SK-N-MC (cell line): ENCODE measurements at places on chromosomes 7 and 10.

DNA sequence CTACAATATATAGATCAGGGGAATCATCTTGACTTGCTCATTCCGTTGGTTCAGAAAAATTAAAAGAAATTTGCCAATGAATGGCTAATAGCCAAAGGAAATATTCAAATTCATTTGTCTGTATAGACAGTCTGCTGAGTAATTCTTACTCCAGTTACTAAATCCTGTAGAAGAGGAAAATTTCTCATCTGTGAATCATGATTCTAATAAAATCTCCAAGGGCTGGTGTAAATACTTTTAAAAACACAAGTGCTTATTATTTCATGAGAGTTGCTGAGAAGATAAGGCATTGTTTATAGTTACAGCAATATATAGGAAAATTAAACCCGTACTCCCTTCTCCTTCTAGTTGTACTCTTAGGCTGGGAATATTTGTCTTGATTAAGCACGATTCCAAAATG, 53.0 kb downstream of the WNT2 start:
- DNase-seq, result no peak

- no peak for DNase-seq
Observed at GRCh38 chr7:85061456-85061855, 125.4 kb downstream of the SEMA3D start.

GRCh38 chr7:11120675-11121220, 147.1 kb downstream of the PHF14 start:
- DNase-seq, result no peak

DNA sequence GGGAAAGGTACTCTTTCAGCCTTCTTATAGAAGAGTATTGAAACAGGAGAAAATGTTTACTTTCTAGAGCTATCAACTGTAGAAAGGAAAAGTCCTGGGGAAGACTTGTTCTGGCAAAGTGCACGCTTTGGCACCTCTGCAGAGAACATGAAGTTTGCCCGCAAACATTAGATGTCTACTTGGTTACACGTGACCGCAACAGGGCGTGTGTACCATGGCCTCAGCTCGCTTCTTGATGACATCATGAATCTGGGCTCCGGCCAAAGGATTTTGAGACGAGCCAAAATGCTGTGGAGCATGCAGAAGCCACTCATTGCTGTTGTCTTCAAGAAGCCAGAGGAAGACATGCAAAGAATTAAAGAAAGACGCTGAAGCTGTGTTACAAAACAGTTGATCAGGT, 8.6 kb upstream of the TAS2R60 start:
- no peak for DNase-seq

- DNase-seq, result no peak
Observed at GRCh38 chr10:124994573-124995473, 52.9 kb downstream of the ZRANB1 start.

DNA sequence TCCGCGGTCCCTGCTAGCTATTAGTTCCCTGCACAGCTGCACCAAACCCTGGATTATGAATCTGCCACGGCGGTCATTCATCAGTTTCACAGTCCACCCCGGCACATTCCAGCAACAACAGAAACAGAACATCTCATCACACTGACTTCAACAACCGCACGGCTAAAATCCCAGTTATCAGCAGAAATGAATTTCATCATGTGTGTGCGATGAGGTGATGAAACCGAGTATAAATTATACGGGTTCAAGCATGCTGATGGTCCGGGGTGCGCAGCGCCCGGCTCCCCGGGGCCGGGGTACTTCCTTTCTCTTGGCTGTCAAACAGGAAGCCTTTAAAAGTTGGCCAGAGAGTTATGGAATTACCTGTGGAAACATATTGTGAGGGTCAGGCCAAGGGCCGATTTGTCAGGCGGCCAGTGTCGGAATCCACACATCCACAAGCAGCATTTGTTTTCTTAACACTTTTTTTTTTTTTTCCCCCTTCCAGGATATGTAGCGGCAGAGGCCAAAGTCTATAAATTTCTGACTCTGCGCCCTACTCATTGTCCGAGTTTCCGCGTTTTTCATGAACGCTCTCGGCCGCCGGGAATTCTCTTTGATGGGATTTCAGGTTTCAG, 420.9 kb upstream of the MGMT start:
- DNase-seq, result no peak
